Naive B cell (primary cell): ENCODE measurements at places on chromosomes 3 and 15.

DNA sequence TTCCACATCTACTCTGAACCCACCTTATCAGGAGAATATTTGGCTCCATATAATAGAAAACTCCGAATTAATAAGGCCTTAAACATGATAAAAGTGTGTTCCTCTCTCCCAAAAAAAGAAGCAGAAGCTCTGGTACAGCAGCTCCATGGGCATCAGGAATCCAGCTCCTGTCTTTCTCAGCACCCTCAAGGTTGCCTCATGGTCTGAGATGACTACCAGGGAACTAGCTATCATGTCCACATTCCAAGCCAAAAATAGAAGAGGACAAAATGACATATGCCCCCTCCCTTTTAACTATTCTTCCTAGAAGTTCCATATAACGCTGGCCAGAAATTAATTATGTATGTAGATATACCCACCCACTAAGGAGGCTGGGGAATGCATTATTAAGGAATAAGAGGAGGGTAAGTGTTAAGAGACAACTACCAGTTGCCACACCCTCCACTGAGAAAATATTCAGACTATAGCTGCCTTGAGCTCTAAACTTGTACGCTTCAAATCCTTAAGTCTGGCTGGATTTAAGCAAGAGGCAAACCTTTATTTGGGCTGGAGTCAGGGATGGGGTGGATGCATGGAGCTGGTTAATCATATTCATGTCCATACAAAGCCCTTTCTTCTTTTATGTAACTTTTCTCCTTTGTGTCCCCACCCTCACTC is 35.8 kb upstream of the CTDSPL start:
- DNase-seq: no peak

- no peak for DNase-seq
These were observed 571.0 kb downstream of the FGF12 start for GRCh38 chr3:192156382-192156781.

DNA sequence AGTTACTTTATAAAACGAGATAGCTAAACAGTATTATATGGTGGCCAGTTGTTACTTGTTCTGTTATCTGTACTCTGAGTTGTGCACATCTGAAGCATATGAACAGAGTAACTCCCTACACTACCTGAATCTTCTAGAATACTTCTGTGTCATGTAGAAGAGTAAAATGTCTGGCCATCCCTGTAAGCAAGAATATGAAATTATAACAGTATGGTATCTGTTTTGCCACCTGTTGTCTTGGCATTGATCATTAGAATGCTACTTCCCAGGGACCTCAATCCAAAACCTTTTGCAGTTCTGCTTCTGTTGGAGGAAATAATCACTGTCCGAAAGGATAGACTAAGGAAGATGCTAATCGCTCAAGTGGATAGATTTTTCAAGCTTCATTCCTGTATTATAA is 1.9 kb downstream of the TEX9 start:
- no peak for DNase-seq

DNA sequence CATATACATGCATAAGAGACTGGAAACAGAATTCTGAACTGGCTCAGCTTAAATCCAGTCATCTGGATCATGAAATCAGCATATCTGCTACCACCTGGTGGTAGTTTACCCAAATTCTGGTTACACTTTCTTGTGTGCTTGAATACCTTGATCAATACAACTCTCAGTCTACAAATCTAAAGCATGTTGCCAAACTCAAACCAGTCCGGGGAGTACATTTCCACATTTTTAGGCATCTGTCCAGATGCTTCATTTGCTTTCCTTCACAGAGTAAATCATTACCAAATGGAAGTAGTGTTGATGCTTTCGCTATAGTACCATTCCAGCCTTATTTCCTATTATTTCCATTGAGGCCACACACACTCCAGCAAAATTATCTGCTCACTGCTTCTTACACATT is 126.4 kb downstream of the P2RY1 start:
- DNase-seq: no peak

DNA sequence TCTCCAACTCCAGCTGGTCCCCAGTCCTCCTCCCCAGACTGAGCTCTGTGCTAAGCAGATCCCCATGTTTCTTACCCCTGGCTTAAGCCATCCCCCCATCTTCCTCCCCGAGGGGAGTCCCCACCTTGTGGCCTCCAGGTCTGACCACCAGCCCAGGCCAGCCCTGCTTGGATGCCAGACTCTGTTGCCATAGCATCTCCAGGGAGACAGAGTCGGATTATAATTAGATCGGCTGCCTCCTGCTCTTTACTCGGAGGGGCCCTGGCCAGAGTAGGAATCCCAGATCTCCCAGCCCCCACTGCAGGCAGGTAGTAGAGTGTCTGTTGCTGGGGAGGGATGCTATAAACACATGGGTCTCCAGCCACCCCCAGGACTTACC is 2.4 kb downstream of the KLHDC8B start:
- no peak for DNase-seq

- DNase-seq: no peak
These were observed 52.8 kb upstream of the FAM98B start for GRCh38 chr15:38401106-38401505.
